CD8-positive, alpha-beta memory T cell (primary cell): ENCODE measurements at places on chromosomes 12 and 14. TPM values are rescaled to one million over a fixed set of nuclear protein-coding genes. Genes with fewer than 3 reads are reported as not detected.

The RAB15 gene
- total RNA-seq = 4.9 TPM

GRCh38 chr12:99800605-99801004 is 153.1 kb downstream of the GARIN6 start:
- no peaks in the 10 kb centered on the region for H3K36me3 ChIP-seq
- H3K27me3 ChIP-seq = no peaks in the 10 kb centered on the region
- no peaks in the 10 kb centered on the region for H3K4me1 ChIP-seq
- H3K4me3 ChIP-seq = no peak overlapping the region
- H3K27ac ChIP-seq = no peak overlapping the region

The PTCSC3 gene
- total RNA-seq = not detected

- no peak overlapping the region for H3K4me3 ChIP-seq
- no peak overlapping the region for H3K27ac ChIP-seq
- H3K4me1 ChIP-seq = no peaks in the 10 kb centered on the region
- no peaks in the 10 kb centered on the region for H3K27me3 ChIP-seq
Observed at GRCh38 chr14:99537399-99537798, 56.2 kb downstream of the CCNK start.

GRCh38 chr12:132061197-132061596 is 82.9 kb downstream of the DDX51 start:
- H3K36me3 ChIP-seq = peaks cover 35% of the 10 kb centered on the region
- no peak overlapping the region for H3K27ac ChIP-seq
- H3K4me3 ChIP-seq = no peak overlapping the region
- peaks cover 8% of the 10 kb centered on the region for H3K4me1 ChIP-seq
- no peak for DNase-seq

DNA sequence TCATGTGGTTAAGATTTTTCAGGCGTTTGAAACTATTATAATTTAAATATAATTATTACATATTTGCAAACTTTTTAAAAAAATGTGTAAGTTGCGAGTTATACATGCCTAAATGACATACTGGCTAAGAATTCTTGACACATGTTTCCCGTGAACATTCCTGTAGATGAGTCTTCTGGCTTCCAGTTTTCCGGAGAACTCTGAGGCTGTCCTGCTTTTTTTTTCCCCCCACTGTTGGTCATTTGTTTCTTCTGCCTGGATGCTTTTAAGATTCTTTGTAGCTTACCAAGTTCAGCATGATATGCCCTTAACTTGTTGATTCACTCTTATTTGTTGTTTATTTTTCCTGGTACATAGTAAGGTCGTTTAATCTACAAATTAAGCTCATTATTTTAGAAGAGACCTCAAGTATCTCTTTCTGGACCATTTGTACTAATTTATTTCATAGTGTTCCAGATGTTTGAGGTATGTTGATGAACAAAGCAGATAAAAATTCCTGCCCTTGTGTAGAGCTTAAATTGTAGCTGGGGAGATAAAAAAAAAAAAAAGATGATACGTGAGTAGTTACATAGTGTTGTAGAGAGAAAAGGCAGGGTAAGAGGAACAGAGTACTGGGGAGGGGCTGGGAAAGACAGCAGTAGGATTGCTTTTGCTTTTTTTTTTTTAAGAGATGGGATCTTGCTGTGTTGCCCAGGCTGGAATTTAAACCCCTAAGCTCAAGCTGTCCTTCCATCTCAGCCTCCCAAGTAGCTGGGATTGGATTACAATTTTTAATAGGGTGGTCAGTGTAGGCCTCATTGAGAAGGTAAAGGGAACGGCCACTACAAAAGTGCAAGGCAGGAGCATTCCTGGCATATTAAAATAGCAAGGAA is 32.8 kb downstream of the ARHGAP5 start:
- no peak overlapping the region for H3K4me3 ChIP-seq
- no peak overlapping the region for H3K27ac ChIP-seq
- H3K27me3 ChIP-seq = no peaks in the 10 kb centered on the region

DNA sequence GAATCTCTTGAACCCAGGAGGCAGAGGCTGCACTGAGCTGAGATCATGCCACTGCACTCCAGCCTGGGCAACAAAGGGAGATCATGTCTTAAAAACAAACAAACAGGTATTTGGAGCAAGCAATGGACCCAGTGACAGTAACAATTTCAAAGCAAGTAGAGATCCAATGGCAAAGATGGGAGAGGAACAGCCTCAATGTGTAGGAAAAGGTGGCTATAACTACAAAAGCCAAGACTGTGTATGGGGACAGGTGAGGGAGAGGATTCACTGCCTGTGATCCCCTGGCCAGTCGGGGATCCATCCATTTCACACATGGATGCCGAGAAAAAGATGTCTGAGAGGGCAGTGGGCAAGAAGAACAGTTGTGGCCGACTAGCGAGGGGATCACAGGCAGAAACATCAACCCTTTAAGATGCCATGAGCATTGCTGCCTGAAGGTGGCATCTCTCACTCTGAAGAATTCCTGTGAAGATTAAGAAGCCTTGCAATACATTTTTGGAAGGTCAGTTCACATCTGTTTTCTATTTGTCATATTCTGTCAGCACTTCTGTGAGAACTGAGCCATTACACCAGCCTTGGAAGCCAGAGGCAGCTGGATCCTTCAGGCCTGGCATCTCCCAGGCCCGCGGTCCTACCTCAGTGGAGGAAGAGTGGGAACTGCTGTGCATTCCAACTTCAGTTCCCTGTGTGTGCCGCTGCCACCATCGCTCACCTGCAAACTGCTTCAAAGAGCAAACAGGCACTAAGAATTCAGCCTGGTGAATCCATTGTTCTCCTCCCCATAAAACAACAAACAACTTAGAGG is 54.5 kb upstream of the FRS2 start:
- no peaks in the 10 kb centered on the region for H3K27me3 ChIP-seq
- H3K27ac ChIP-seq = no peak overlapping the region
- no peaks in the 10 kb centered on the region for H3K4me1 ChIP-seq

- DNase-seq = no peak
- H3K4me1 ChIP-seq = no peaks in the 10 kb centered on the region
- no peak overlapping the region for H3K4me3 ChIP-seq
- no peaks in the 10 kb centered on the region for H3K27me3 ChIP-seq
Observed at GRCh38 chr12:14911131-14911530, 25.5 kb upstream of the MGP start.

The LTB4R2 gene
- 8.7 TPM for total RNA-seq

The SPTLC2 gene
- 27.5 TPM for total RNA-seq

The LBHD2 gene
- total RNA-seq = not detected

GRCh38 chr12:96070670-96071279 is 35.4 kb upstream of the LTA4H start:
- DNase-seq = no peak
- H3K36me3 ChIP-seq = no peaks in the 10 kb centered on the region
- H3K27ac ChIP-seq = no peak overlapping the region
- no peak overlapping the region for H3K4me3 ChIP-seq
- H3K4me1 ChIP-seq = no peaks in the 10 kb centered on the region

GRCh38 chr12:79830440-79830839 is 104.5 kb downstream of the PPP1R12A start:
- no peaks in the 10 kb centered on the region for H3K27me3 ChIP-seq
- no peak overlapping the region for H3K4me3 ChIP-seq
- peaks cover 22% of the 10 kb centered on the region for H3K4me1 ChIP-seq
- no peak for DNase-seq
- H3K36me3 ChIP-seq = peaks cover 5% of the 10 kb centered on the region

GRCh38 chr14:22691171-22691570 is 47.0 kb upstream of the OR6J1 start:
- H3K27ac ChIP-seq = no peak overlapping the region
- no peaks in the 10 kb centered on the region for H3K27me3 ChIP-seq
- H3K36me3 ChIP-seq = no peaks in the 10 kb centered on the region
- DNase-seq = no peak
- no peaks in the 10 kb centered on the region for H3K4me1 ChIP-seq

DNA sequence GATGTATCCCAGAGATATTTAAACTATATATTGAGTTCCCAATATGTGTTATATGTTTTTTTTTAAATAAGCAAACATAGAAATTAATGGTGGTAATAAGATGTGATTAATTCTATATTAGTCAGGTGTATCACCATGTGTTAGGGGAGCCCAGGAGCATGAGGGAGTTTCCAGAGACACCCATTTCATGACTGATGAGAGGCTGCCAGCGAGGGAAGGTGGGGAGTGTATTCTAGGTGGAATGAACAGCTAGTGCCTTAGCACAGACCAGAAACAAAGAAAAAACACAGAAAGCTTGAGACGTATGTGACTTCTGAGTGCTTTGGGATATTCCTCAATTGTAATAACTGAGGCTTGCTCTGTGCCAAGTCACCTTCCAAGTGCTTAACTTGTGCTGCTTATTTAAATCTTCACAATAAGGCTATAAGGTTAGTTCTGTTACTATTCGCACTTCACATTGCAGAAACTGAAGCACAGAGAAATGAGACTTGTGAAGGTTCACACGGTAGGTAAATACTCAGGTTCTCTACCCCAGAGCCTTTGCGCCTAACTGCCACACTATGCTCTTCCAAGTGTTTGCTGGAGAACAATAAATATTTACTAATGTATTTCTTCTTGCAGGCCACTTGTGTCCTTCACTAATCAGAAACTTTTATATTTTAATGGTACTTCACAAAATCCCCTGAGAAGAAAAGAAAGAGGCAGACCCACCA is 17.9 kb upstream of the MGP start:
- H3K4me3 ChIP-seq = no peak overlapping the region
- H3K4me1 ChIP-seq = no peaks in the 10 kb centered on the region
- no peaks in the 10 kb centered on the region for H3K27me3 ChIP-seq
- DNase-seq = no peak

GRCh38 chr14:96014176-96014575 is 25.0 kb upstream of the C14orf132 start:
- H3K4me3 ChIP-seq = no peak overlapping the region
- no peaks in the 10 kb centered on the region for H3K36me3 ChIP-seq
- H3K27me3 ChIP-seq = no peaks in the 10 kb centered on the region
- no peak for DNase-seq

The LHX5 gene
- total RNA-seq = not detected
